ENCODE measurements at places on chromosomes 5 and 9. TPM values are rescaled to one million over a fixed set of nuclear protein-coding genes. Genes with fewer than 3 reads are reported as not detected.

Gene RASEF
- total RNA-seq = 0.63 TPM

Gene ZFP2
- 10.3 TPM for total RNA-seq

Gene ADAMTS6
- 11.9 TPM for total RNA-seq

Gene PCDHB7
- total RNA-seq = 17.8 TPM

Gene ELAVL2
- 208 TPM for total RNA-seq

Gene S1PR3
- total RNA-seq = 7.5 TPM

Gene SOX30
- not detected for total RNA-seq

Gene ERBIN
- 99.2 TPM for total RNA-seq

Gene ADAMTS2
- 1.9 TPM for total RNA-seq

Gene CDH9
- 14.7 TPM for total RNA-seq

Gene C9
- total RNA-seq = not detected

Gene CAMK4
- total RNA-seq = 141 TPM

Gene CACNA1B
- 62.0 TPM for total RNA-seq

Gene ZNF462
- total RNA-seq = 182 TPM

Gene UNC13B
- total RNA-seq = 31.9 TPM

Gene ARHGEF28
- 8.1 TPM for total RNA-seq

Gene TAF1L
- 0.31 TPM for total RNA-seq

Gene DEPDC1B
- total RNA-seq = 17.5 TPM

Gene LHX2
- 182 TPM for total RNA-seq

Gene PCA3
- 1.6 TPM for total RNA-seq

Gene ESM1
- total RNA-seq = not detected

Gene IFNB1
- total RNA-seq = not detected

Gene CDH12
- 36.6 TPM for total RNA-seq

Gene PFN3
- total RNA-seq = 1.6 TPM

Gene TEX48
- not detected for total RNA-seq

Gene GPR150
- total RNA-seq = not detected

Gene ENTPD2
- 0.63 TPM for total RNA-seq

Gene SLC27A6
- total RNA-seq = 0.94 TPM
